ENCODE measurements at places on chromosomes 2 and 18. TPM values are rescaled to one million over a fixed set of nuclear protein-coding genes. Genes with fewer than 3 reads are reported as not detected.

Gene BOK
- 37.5 TPM for total RNA-seq

Gene CXCR1
- not detected for total RNA-seq

Gene AMER3
- not detected for total RNA-seq

Gene DNAJC5G
- total RNA-seq: not detected

Gene OR6B2
- total RNA-seq: not detected

Gene OTOS
- total RNA-seq: not detected

Gene AUP1
- 240 TPM for total RNA-seq

Gene GREB1
- 2.7 TPM for total RNA-seq

Gene CHRND
- not detected for total RNA-seq

Gene RNF125
- 0.23 TPM for total RNA-seq

Gene TMEM178A
- 0.10 TPM for total RNA-seq

Gene CD207
- not detected for total RNA-seq

Gene ADD2
- total RNA-seq: 21.1 TPM

Gene GGCX
- 42.4 TPM for total RNA-seq

Gene EFEMP1
- 40.9 TPM for total RNA-seq

Gene DNER
- total RNA-seq: 7.0 TPM

Gene DYNC2LI1
- 19.3 TPM for total RNA-seq

Gene C2orf74
- 20.4 TPM for total RNA-seq

Gene SPR
- 144 TPM for total RNA-seq

Gene REG3G
- not detected for total RNA-seq

Gene COBLL1
- total RNA-seq: 4.0 TPM

Gene LINC00305
- not detected for total RNA-seq

Gene CDKL4
- not detected for total RNA-seq

All from A549 treated with RU486 at 1 μM for 4 hours (cell line).